Breast epithelium (tissue), 4 donors: ENCODE measurements at places on chromosomes 4 and X. TPM values are rescaled to one million over a fixed set of nuclear protein-coding genes. Genes with fewer than 3 reads are reported as not detected.

FGF2 gene
- 21.6 TPM for total RNA-seq

CAMK2D gene
- 62.1 TPM for total RNA-seq

SHROOM4 gene
- total RNA-seq: 6.9 TPM

FRMPD4 gene
- total RNA-seq: under 0.01 TPM

- no peak for DNase-seq
- H3K36me3 ChIP-seq: no peaks in the 10 kb centered on the region
- no peak overlapping the region for H3K27ac ChIP-seq
- H3K4me1 ChIP-seq: no peaks in the 10 kb centered on the region
Measured at GRCh38 chr4:149707862-149708261, 107.8 kb downstream of the IQCM start.

DNA sequence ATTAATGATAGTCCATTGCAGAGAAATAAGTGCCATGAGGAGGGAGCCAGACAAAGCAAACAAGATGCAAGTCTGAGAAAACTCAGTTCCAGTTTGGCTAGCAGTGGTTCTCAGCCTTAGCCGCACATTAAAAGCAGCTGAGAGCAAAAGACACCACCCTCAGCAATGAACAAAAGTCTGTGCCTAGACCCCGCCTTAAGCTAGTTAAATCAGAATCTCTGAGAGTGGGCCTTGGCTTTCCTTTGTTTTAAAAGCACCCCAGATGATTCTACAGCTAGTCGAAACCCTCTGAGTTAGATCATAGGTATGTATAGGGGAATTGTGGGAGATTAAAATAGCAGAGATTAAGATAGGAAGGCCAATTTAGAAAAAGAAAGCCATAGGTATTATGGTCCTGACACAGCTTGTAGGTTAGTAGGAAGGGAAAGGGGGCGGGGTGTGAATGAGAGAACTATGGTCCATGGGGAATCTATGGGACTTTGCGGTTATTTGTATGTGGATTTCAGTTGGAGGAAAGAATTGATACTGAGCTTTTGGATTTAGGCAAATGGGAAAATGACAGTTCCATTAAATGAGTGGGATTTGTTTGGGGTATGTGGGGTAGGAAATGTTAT is 12.0 kb downstream of the SPRY1 start:
- H3K4me1 ChIP-seq: no peaks in the 10 kb centered on the region
- peak overlapping the region; percentile 59 for H3K27ac ChIP-seq
- DNase-seq: no peak

DNA sequence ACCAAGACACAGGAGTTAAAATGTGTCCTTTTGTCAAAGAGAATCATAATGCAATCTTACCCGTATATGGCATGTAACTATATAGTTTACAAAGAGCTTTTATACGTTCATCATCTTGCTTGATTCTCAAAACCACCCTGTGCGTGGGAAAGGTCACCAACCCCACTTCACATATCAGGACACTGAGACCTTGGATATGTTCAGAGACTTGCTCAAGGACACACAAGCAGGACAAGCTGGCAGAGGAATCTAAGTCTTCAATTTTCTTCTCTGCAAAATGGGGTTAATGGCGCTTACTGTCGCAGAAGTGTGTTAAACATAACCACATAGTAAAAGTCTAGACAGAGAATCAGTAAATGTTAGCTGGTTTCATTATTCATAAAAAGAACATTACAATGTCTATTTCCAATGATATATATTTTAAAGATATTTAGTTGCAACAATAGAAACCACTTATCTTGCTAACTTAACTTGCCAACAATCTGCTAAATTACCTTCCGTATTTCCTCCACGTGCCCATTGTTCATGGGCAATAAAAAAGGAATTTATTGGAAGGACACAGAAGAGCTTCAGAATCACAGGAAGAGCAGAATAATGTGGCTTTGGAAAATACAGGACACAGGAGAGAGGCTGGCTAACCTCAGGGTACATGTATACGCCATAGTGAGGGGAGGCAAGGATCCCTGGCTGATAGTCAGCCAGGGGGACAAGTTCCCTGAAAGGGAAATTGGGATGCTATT is 64.6 kb upstream of the TAPT1 start:
- no peak overlapping the region for H3K27ac ChIP-seq
- no peak for DNase-seq
- no peaks in the 10 kb centered on the region for H3K36me3 ChIP-seq
